ENCODE measurements at places on chromosomes 2 and 18.

GRCh38 chr18:61334951-61335683, 1.9 kb downstream of the CDH20 start:
- DNase-seq: no peak

- no peak for DNase-seq
Measured at GRCh38 chr18:31204833-31205232, 42.2 kb upstream of the DSC1 start.

- DNase-seq: no peak
Measured at GRCh38 chr18:8685141-8685913, 20.0 kb upstream of the MTCL1 start.

DNA sequence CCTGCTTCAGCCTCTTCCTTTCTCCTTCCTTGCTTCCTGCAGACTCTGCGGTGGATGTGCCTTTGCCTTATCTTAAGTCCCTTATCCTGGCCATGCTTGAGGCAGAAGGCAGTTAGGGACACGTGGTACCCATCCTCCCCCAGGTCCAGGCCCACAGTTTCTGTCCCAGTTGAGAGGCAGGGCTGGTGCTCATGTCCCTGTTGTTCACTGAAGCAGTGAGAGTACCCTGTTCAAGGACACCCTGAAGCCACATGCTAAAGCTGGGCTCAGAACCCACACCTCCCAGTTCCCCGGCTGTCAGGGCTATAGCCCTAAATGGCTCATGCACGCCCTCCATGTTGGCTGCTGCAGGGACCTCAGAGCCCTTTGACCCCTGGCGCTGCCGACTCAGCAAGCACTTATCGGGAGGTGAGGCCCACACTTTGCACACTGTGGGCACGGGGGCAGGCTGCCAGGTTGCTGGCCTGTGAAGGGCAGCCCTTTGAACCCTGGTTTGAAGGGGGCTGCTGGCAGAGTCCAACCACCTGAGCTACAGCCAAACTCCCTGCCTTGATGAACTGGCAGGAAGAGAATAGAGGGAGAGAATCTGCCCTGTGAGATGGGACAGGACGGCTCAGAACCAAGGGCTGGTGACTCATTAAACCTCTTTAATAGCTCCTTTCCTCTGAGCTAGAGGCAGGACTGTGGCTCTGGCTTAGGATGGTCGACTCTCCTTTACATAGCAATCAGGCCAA, 6.3 kb downstream of the KHK start:
- DNase-seq: no peak

GRCh38 chr18:29104671-29105070, 927.7 kb upstream of the CDH2 start:
- DNase-seq: no peak

DNA sequence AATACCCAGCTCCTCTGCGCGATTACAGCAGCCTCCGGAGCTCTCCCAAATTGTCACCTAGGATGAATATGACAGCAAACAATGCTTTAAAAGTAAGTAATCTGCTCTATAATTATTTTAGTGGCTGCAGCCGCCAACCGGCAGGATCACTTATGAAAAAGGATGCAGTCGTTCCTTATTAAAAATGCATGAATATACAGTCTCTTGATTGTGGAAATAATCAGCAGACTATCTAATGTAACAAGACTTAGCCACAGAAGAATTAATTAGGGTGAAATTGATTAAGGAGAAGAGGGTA, 71.8 kb upstream of the STPG4 start:
- DNase-seq: no peak

- no peak for DNase-seq
Measured at GRCh38 chr2:102514061-102514785, 41.2 kb downstream of the SLC9A4 start.

DNA sequence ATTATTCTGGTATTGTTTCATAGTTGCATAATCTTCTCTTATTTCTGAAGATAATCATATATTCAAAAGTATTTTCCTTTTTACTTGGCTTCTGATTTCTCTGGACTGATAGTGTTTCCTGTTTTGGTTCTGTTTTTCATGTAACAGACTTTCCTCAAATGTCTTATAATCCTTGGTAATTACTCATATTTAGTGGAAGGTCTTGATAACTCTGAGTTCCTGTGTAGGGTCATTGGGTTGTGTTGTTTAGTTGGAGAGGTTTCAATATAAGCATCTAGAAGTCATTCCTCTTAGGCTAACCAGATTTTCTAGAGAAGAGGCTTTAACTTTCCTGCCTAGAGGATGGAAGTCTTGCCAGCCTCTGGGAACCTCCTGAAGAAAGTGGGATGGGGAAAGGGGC, 23.8 kb downstream of the MFSD6 start:
- DNase-seq: no peak
